ENCODE measurements at places on chromosomes 3 and 15.

DNA sequence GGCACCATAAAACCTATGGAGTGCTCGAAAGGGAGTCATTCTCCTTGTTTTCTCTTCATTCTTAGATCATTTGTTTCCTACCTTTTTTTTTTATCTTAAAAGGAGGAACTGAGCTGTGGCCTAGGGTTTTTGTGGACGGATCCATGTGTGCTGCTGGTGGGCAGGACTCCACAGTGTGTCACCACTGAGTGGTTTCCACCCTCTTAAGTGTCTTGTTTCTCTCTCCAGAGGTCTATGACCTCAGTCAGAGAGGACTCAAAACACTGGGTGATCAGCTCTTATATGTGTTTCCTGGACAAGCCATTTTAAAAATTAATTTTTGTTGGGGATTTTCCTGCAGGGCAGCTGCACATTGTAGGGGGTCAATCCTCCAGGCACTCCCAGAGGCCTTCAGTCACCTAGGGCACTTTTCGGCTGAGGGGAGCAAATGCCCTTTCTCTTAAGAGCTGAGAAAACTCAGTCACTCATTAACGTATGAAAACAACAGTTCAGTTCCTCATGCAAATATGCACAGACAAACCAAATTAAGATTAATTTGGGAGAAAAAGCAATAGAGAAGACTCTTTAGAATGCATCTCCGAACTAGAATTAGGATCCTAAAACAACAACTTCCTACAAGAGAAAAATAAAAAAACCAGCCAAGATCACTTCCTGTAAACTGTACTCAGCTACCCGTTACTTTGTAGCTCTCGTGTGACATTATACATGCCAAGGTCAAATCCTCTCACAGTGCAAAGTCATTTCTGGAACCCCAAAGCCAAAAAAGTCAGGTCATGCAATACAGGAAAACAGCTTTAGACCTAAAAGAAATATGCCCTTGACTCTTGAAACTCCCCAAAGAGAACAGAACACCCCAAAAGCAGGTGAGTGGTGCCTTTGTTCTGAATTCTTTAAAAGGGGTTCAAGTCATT, 27.6 kb upstream of the FAM3D start:
- no peak for DNase-seq

- DNase-seq: no peak
These were observed 6.5 kb upstream of the UTS2B start for GRCh38 chr3:191336833-191337232.

- no peak for DNase-seq
These were observed 17.9 kb downstream of the HCLS1 start for GRCh38 chr3:121642601-121643314.

- DNase-seq: no peak
These were observed 27.5 kb downstream of the GRAMD2A start for GRCh38 chr15:72169921-72170611.

DNA sequence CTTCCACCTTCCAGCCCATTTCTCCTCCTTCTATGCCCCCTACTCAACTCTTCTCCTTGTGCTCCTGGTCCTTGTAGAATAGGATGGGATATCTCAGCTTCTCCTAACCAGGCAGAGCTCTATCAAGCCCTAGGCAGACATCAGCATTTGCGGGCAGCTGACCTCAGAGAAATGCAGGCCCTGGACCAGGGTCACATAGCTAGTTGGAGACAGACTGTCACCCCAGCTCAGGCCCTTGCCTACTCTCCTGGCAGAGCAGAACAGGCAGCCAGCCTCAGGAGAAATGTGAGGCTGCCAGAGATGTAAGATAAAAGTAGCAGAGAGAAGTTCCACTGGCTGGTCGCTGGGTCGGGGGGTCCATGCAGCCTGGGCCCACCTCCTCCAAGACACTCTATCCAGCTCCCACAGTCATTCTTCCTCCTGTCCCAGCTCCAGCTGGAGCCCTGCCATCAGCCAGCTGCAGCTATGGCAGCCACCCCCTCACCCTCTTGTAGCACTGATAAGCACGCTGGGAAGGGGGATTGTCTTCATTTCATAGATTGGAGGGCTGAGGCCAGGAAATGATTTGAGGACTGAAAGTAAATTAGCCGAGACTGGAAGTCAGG, 4.0 kb downstream of the CYP8B1 start:
- no peak for DNase-seq

- DNase-seq: no peak
These were observed 43.0 kb downstream of the GASK1A start for GRCh38 chr3:43022121-43022520.

GRCh38 chr3:166190360-166190759, 353.1 kb upstream of the BCHE start:
- no peak for DNase-seq

DNA sequence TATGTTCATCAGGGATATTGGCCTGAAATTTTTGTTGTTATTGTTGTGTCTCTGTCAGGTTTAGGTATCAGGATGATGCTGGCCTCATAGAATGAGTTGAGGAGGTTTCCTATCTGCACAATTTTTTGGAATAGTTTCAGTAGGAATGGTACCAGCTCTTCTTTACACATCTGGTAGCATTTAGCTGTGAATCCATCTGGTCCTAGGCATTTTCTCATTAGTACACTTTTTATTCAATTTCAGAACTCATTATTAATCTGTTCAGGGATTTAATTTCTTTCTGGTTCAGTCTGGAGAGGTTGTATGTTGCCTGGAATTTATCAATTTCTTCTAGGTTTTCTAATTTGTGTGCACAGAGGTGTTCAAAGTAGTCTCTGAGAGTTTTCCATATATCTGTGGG, 57.0 kb downstream of the STRIT1 start:
- no peak for DNase-seq

- peak; percentile 49 for DNase-seq
These were observed 48.9 kb upstream of the POLG start for GRCh38 chr15:89383365-89384175.

GRCh38 chr3:146540236-146540635, 4.2 kb downstream of the PLSCR1 start:
- no peak for DNase-seq

DNA sequence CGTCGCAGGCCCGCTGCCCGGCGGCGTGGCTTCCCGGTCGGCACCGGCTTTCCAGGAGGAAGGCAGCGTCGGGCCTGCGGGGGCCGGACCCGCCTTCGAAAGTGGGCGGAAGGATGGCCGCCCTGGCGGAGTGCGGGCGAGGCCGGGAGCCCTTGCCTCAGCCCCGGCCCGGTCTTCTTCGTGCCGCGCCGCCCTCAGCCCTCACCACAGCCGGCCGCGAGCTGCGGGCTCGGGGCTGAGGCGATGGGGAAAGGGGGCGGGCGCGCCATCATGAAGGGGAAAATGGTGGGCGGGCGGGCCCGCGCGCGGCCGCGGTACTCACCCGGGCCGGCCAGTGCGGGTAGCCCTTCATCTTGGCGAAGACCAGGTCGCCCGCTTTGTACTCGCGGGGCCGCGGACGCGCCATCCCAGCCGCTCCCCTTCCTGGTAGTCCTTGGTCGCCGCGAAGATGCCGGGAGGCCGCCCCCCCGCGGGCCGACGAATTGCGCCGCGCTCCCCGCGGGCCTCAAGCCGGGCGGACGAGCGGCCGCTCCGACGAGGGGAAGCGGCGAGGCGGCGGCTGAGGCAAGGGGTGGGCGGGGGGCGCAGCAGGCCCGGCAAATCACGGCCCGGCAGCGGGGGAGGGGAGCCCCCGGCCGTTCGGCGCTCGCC, 489 bp downstream of the HDGFL3 start:
- no peak for DNase-seq

DNA sequence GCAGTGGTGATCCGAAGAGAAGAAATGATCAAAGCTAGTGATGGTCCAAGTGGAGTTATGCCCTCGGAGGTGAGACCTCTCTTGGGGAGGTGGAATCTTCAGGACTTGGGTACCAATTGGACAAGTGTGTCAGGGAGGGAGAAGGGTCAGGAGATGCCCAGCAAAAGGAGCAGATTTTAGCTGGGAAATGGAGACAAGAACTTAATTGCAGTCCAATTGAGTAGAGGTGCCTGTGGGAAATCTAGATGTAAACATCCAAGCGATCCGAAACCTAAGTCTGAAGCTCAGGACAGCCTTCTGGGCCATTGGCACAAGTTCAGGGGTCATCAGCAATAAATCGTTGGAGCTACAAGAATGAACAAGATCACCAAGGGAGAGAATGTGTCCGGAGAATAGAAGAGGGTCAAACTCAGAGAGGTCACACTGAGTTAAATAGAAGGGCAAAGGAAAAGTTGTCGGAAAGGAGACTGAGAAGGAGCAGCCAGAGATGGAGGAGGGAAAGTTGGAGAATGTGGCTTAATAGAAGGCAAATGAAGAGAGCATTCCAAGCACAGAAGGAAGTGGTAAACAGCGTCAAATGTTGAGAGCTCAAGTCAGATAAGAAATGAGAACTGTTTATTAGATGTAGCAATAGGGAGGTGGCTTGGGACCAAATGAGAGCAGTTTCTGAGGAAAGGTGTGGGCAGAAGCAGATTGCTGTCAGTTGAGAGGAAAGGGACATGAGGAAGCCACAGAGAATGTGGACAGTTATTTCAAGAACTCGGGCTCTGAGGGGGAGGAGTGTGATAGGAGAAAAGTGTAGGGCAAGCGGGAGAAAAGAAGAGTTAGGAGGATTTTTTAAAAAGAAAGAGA, 64.2 kb upstream of the FNDC3B start:
- no peak for DNase-seq

DNA sequence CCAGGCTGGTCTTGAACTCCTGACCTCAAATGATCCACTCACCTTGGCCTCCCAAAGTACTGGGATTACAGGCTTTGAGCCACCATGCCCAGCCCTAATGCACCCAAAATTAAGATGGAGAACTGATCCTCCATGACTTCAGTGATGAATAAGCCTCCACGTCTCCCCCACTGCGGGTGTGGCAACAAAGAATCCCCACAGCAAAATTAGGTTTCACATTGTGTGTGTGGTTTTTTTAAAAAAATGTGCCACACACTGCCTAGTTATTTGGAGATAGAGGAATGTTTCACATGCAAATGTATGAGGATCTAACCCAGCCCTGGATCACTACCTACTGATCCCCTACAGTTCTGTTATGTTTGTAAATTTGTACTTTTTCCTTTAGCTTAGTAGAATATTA, 17.3 kb downstream of the HDAC11 start:
- DNase-seq: no peak

- no peak for DNase-seq
These were observed 748 bp downstream of the CCNL1 start for GRCh38 chr3:157159037-157159761.

- DNase-seq: no peak
These were observed 256.3 kb upstream of the EOMES start for GRCh38 chr3:27978440-27978839.

- DNase-seq: no peak
These were observed 30.7 kb downstream of the SLC6A6 start for GRCh38 chr3:14433106-14433505.

DNA sequence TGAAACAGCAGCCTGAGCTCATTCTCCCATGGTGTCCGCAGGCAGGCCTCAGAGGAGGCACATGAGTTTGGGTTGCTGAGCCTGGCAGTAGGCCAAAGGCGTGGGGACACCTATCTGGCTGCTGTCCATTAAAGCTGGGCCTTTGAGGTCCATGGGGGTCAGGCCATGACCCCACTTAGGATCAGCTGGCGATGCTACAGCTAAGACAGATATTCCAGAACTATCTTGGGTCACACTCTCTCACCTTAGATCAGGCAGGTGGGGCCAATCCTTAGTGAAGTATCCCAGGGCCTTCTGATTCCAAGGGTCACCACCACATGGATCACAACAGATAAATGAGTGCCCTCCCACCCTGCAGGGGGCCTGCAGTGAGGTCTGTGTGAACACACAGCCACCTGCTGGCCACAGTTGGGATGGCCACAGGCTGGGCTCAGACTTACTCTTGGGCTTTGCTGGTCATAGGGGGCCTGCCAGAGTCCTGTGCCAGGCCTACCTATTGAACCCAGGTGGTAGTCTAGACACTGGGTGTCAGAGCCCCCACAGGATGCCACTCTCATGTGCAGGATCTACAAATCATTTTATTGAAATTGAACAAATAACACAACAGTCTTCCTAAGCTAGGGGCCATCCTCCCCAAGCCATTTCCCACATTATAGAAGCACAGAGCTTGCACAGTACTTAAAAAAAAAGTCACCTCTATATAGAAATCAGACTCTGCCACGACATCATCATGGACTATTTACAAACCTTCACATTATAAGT, 2.0 kb upstream of the HYAL2 start:
- no peak for DNase-seq

- no peak for DNase-seq
These were observed 200.6 kb upstream of the ATP11B start for GRCh38 chr3:182592747-182593146.

GRCh38 chr3:81998139-81998755, 236.8 kb upstream of the GBE1 start:
- no peak for DNase-seq

DNA sequence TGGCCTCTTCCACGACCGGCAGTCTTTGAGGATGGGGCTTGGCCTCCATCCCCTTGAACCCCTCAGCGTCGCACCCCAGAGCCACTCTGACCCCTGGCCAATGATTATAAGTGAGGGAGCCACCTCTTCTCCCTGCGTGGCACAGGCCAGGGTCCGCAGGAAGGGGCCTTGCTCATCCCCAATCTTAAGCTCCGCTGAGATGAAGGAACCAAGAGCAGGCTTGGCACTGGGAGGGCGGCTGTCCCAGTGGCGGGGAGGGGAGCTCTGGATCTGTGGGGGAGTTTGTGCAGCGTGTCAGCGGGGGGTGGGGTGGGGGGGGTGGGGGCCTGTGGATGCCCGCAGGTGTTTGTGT, 13.8 kb upstream of the ADPGK start:
- no peak for DNase-seq

DNA sequence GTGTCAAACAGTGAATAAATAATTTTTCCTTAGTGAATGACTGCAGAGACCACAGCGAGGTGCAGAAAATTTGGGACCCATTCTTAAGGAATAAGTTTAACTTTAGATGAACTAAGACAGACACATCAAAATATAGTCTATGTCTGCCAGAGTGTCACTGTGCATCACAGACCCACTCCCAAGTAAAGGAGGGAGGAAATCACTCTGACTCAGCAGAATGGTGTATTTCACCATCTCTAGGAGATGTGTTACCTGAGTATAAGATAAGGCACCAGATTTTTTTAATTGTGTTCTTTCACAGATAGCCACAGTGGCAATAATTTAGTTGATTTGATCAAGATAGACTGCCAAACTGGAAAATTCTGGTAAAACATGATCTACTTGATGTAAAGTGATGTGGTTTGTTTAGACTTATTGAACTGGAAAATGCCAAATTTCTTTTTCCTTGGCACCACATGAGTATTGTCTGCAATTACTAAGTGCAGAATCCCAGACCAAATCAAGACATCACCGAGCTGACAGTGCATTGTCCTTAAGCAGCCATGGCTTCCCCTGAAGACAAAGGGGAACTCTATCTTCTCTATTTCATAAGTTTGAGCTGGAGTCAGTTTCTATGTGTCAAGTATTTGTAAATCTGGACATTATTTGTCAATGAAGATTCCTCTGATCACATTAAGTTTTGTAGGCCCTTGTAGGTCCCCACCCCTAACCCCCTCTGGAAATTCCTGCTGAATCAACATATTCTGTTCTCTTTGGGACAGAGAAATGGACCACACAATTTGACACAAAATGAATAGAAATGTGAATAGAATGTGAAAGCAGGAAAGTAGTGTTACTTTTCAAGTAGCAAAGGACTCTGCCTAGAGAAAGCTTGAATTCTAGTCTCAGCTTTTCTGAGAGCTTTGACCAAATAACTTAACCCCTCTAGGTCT, 47.6 kb downstream of the TIPARP start:
- no peak for DNase-seq

Data from LNCaP clone FGC (cell line).